Hepatocyte (in vitro differentiated cells): ENCODE measurements at places on chromosomes 1 and 21. TPM values are rescaled to one million over a fixed set of nuclear protein-coding genes. Genes with fewer than 3 reads are reported as not detected.

- H3K27me3 ChIP-seq = no peaks in the 10 kb centered on the region
- no peak overlapping the region for H3K4me3 ChIP-seq
- H3K27ac ChIP-seq = peak overlapping the region; percentile 42
- no peaks in the 10 kb centered on the region for H3K36me3 ChIP-seq
Measured at GRCh38 chr1:99738858-99739465, 27.5 kb downstream of the FRRS1 start.

- H3K36me3 ChIP-seq = no peaks in the 10 kb centered on the region
- no peak overlapping the region for H3K4me3 ChIP-seq
- no peak for DNase-seq
Measured at GRCh38 chr1:190322274-190322673, 155.4 kb downstream of the BRINP3 start.

Gene ACTA1
- 0.12 and 0.33 TPM in 2 replicates for total RNA-seq

DNA sequence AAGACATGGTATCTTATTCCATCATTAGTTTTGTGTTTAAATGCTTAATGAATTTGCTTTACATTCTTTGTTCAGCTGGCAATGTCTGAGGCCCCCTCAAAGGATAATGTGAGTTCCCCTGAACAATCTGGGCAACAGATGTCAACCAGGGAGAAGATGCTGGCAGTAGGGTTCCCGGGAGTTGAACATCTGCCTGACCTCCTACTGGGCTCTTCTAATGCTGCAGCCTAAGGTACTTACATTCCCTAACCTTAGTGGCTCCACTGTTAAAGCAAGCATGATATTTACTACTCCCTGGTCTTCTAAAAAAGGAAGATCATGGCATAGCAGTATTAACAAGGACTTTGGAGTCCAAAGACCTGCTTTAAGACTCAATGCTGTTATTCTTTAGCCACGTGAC is 574.9 kb upstream of the NR5A2 start:
- no peaks in the 10 kb centered on the region for H3K27me3 ChIP-seq
- no peak overlapping the region for H3K4me3 ChIP-seq
- no peak for DNase-seq

DNA sequence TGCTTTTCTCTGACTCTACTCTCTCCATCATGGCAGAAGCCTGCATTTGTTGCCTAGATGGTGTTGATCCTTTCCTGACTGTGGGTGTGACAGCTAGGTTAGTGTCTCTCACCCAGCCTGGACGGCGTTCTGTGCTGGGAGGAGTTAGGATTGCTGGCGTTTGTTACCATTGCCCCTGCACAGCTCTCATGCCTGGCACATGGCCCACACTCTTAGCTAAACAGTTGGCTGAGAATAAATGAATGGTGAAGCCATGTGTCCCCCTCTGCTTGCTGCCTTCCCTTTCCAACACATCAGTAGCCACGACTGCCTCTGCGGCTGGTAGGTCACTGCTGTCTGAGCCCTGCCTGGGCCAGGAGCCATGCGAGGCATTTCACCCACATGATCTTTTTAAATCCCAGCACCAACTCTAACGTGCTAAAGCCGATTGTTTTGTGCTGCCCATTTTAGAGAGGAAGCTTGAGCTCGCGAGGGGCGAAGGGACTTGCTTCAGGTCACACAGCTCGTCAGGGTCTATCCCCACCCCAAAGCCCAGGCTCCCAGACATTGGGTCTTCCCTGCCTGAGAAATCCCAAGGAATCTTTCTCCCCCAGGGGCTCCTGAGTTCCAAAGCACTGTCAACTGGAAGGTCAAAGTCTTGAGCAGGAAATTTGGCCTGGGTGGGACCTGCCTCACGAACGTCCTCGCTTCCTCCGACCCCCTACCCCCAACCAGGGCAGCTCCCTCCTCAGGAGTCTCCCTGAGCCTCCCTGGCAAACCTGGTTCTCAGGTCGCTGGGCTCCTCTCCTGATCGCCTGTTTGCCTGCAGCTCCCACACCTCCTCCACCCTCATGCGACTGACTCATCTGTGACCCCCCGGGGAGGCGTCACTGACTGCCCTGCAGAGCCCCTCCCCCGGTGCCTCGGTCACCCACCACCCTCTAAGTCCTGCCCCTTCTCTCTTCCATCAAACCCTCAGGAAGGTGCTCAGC is 271.7 kb upstream of the C1orf174 start:
- no peak for DNase-seq
- no peaks in the 10 kb centered on the region for H3K36me3 ChIP-seq
- no peaks in the 10 kb centered on the region for H3K27me3 ChIP-seq
- H3K27ac ChIP-seq = no peak overlapping the region
- H3K4me1 ChIP-seq = no peaks in the 10 kb centered on the region

- H3K27ac ChIP-seq = no peak overlapping the region
- no peak overlapping the region for H3K4me3 ChIP-seq
- H3K4me1 ChIP-seq = peaks cover 4% of the 10 kb centered on the region
Measured at GRCh38 chr1:51962486-51963356, 27.8 kb downstream of the RAB3B start.

- H3K36me3 ChIP-seq = no peaks in the 10 kb centered on the region
- H3K4me3 ChIP-seq = no peak overlapping the region
- no peak for DNase-seq
- H3K4me1 ChIP-seq = no peaks in the 10 kb centered on the region
Measured at GRCh38 chr1:29939079-29939478, 702.8 kb downstream of the PTPRU start.

GRCh38 chr1:10914056-10914455 is 98.4 kb upstream of the TARDBP start:
- H3K27ac ChIP-seq = no peak overlapping the region
- H3K4me1 ChIP-seq = no peaks in the 10 kb centered on the region
- H3K27me3 ChIP-seq = peaks cover 6% of the 10 kb centered on the region
- no peak overlapping the region for H3K4me3 ChIP-seq

- no peaks in the 10 kb centered on the region for H3K4me1 ChIP-seq
- H3K36me3 ChIP-seq = no peaks in the 10 kb centered on the region
- H3K27ac ChIP-seq = no peak overlapping the region
Measured at GRCh38 chr1:51950701-51951100, 39.8 kb downstream of the RAB3B start.

Gene MROH7
- total RNA-seq = 0.68 and 0.87 TPM in 2 replicates
